Liver (tissue), 10 donors: ENCODE measurements at places on chromosomes 2 and 18. TPM values are rescaled to one million over a fixed set of nuclear protein-coding genes. Genes with fewer than 3 reads are reported as not detected.

The AP1S3 gene
- total RNA-seq, result 3.8 TPM

The TUBA4B gene
- total RNA-seq, result 0.08 TPM

- peak overlapping the region; percentile 88 for H3K27ac ChIP-seq
- no peaks in the 10 kb centered on the region for H3K27me3 ChIP-seq
- DNase-seq, result peak; percentile 43
- peak overlapping the region; percentile 64 for H3K4me3 ChIP-seq
- no peaks in the 10 kb centered on the region for H3K4me1 ChIP-seq
- H3K36me3 ChIP-seq, result peaks cover 2% of the 10 kb centered on the region
Observed at GRCh38 chr2:180980943-180981911, 822 bp downstream of the UBE2E3 start.

GRCh38 chr2:225486236-225486635, 86.7 kb downstream of the NYAP2 start:
- peaks cover 4% of the 10 kb centered on the region for H3K27me3 ChIP-seq
- no peaks in the 10 kb centered on the region for H3K36me3 ChIP-seq
- no peak for DNase-seq
- no peak overlapping the region for H3K27ac ChIP-seq

DNA sequence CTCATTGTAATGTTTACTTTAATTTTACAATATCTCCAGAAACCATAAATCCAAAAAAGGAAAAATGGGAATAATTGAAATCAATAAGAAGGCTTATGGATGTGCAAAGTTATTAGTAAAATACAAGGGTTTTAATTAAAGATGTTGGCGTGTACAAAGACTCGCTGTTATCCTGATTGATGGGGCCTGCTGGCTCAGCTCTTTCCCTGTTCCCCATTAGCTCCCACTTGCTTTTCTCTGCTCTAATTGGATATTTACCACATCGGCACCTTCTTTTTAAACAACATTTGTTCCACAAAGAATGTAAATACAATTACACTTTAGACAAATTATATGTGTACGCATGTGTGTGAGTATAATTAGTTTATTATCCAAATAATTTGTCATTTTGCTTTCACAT, 796.6 kb downstream of the ERBB4 start:
- no peak for DNase-seq
- no peaks in the 10 kb centered on the region for H3K4me1 ChIP-seq
- no peak overlapping the region for H3K4me3 ChIP-seq
- H3K27ac ChIP-seq, result no peak overlapping the region

- H3K4me1 ChIP-seq, result no peaks in the 10 kb centered on the region
- no peak overlapping the region for H3K4me3 ChIP-seq
- H3K27ac ChIP-seq, result no peak overlapping the region
Observed at GRCh38 chr18:28256166-28256565, 79.2 kb upstream of the CDH2 start.

DNA sequence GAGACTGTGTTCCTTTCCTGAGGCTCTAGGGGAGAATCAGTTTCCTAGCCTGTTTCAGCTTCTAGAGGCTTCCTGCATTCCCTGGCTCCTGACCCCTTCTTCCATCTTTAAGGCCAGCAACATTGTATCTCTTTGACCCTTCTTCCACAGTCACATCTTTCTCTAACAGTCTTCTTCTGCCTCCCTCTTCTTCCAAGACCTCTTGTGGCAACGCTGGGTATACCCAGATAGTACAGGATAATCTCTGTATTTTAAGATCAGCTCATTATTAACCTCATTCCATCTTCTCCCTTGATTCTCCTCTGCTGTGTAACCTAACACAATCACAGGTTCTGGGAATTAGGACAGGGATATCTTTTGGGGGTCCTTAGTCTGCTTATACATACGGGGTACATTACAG, 8.9 kb upstream of the MYL12A start:
- H3K27ac ChIP-seq, result no peak overlapping the region
- no peak for DNase-seq

DNA sequence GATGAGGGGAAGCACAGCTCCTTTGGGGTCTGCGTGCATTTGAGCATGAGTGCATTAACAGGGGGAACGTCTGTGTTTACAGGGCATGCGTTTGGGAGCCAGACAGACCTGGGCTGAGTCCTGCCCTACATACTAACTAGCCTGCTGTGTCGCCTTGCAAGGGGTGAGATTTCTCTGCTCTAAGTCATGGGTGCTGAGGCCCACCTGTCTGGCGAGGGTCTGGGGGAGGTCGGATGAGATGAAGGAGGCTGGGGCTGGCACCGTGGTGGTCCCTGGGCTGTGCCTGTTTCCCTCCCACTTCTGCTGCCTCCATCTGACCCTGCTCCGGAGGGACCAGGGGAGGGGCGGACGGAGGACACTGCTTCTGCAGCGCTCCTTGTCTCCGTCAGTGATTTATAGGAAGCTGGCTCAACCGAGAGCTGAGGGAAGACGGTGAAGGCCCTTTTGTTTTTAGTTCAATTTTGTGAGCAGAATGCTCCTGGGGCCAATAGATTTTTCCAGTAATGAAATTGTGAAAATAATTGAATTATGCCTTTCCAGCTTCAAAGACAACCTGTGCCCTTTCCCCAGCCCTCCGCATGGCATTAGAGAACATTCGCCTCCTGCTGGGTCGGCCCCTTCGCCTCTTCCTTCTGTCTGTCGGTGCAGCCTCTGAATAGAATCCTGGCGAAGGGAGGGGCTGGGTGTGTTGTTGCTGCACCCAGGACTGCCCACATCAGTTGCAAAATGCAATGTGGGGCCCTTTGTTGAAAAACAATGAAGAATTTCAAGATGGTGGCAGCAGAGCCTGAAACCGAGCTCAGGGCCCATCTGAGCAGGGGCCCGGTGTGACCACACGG, 49.7 kb downstream of the RRM2 start:
- H3K27me3 ChIP-seq, result no peaks in the 10 kb centered on the region
- H3K36me3 ChIP-seq, result no peaks in the 10 kb centered on the region
- DNase-seq, result no peak
- no peaks in the 10 kb centered on the region for H3K4me1 ChIP-seq
- H3K4me3 ChIP-seq, result no peak overlapping the region

GRCh38 chr2:65278531-65278981, 50.9 kb downstream of the ACTR2 start:
- no peaks in the 10 kb centered on the region for H3K27me3 ChIP-seq
- no peaks in the 10 kb centered on the region for H3K36me3 ChIP-seq

DNA sequence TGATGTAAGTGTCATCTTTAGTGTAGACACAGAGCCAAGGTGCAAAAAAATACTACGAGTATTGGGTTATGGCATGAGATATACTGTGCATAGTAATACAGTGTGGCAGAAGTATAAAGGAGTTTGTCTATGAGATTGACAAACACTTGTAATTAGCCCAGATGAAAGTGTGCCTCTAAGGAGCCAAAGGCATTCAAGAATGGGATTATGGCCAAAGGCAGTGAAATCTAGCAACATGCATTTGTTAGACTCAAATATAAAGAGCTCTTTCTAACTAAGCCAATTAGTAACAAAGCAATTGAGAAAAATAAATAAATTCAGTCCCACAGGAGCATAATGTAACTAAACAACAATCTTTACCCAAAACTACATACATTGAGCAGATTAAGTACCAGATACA, 1761.8 kb downstream of the SUCLG1 start:
- no peak for DNase-seq
- H3K4me3 ChIP-seq, result no peak overlapping the region
- no peaks in the 10 kb centered on the region for H3K4me1 ChIP-seq
- H3K27ac ChIP-seq, result no peak overlapping the region
- H3K27me3 ChIP-seq, result no peaks in the 10 kb centered on the region

- H3K4me3 ChIP-seq, result no peak overlapping the region
- H3K36me3 ChIP-seq, result no peaks in the 10 kb centered on the region
- no peak overlapping the region for H3K27ac ChIP-seq
- no peaks in the 10 kb centered on the region for H3K27me3 ChIP-seq
- peaks cover 22% of the 10 kb centered on the region for H3K4me1 ChIP-seq
Observed at GRCh38 chr2:238308177-238308576, 12.1 kb upstream of the TRAF3IP1 start.

DNA sequence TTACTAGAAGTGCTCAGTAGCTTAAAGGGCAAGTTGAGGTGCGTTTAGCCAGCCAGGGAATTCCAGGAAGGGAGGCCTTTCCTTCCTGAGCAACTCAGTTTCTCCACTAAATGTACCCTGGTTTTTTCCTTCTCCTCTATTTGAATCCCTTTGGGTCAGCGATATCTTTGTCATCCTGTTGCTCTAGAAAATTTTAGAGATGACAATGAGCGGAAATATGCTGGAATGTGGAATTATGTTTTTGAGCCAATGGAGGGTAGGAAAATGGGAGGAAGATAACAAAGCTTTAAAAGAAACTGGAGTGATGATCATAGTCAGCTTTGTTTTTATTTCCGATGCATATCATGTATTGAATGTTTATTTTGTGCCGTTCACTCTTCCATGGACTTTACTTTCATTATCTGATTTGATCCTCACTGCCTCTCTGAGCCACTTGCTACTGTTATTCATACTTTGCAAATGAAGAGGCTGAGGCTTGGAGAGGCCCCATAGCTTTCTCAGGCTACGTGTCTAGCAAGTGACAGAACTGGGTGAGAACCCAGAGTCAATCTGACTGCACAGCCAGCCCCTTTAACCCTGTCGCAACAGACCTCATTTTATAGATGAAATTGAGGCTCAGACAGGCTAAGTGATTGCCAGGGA, 67.3 kb downstream of the NTSR2 start:
- H3K4me3 ChIP-seq, result no peak overlapping the region
- no peak for DNase-seq
- peaks cover 2% of the 10 kb centered on the region for H3K4me1 ChIP-seq

- H3K4me1 ChIP-seq, result no peaks in the 10 kb centered on the region
- H3K36me3 ChIP-seq, result no peaks in the 10 kb centered on the region
- no peak for DNase-seq
- H3K27me3 ChIP-seq, result no peaks in the 10 kb centered on the region
- no peak overlapping the region for H3K4me3 ChIP-seq
- no peak overlapping the region for H3K27ac ChIP-seq
Observed at GRCh38 chr2:143463719-143464118, 334.5 kb downstream of the ARHGAP15 start.

DNA sequence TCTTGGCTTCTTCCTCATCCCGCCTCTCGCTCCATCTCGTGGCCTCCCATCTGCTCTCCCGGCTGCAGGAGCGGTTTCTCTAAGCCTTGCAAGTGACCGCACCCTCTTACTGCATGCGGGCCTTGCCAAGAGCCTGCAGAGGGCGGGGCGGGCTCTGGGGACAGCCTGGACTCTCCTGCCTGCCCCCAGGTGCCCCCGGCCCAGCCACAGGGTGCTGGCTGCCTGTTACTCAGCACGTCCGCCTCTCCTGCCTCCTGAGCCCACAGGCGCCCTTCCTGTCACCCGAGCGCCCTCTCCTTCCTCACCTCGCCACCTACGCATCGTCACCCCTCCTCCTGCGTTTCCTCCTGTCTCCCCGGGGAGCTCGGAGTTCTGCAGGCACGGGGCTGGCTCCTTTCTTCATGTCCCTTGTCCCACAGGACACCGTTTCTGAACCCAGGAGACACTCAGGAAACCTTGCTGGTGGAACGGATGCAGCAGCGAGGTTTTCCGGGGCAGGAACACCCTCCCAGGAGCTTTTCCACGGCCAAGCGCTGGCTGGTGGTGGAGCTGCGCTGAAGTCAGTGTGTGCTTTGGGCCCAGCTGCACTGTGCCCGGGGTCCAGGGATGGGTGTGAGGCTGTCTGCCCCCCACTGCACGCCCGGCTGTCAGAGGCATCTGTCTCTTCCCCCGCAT, 28.5 kb downstream of the HPCAL1 start:
- no peaks in the 10 kb centered on the region for H3K27me3 ChIP-seq
- H3K36me3 ChIP-seq, result no peaks in the 10 kb centered on the region
- peaks cover 12% of the 10 kb centered on the region for H3K4me1 ChIP-seq
- no peak overlapping the region for H3K4me3 ChIP-seq
- no peak for DNase-seq
- H3K27ac ChIP-seq, result peak overlapping the region; percentile 65

- H3K27me3 ChIP-seq, result no peaks in the 10 kb centered on the region
- no peak for DNase-seq
- H3K4me3 ChIP-seq, result no peak overlapping the region
- no peaks in the 10 kb centered on the region for H3K36me3 ChIP-seq
- no peak overlapping the region for H3K27ac ChIP-seq
- no peaks in the 10 kb centered on the region for H3K4me1 ChIP-seq
Observed at GRCh38 chr2:145743011-145743410, 1223.1 kb upstream of the ZEB2 start.

DNA sequence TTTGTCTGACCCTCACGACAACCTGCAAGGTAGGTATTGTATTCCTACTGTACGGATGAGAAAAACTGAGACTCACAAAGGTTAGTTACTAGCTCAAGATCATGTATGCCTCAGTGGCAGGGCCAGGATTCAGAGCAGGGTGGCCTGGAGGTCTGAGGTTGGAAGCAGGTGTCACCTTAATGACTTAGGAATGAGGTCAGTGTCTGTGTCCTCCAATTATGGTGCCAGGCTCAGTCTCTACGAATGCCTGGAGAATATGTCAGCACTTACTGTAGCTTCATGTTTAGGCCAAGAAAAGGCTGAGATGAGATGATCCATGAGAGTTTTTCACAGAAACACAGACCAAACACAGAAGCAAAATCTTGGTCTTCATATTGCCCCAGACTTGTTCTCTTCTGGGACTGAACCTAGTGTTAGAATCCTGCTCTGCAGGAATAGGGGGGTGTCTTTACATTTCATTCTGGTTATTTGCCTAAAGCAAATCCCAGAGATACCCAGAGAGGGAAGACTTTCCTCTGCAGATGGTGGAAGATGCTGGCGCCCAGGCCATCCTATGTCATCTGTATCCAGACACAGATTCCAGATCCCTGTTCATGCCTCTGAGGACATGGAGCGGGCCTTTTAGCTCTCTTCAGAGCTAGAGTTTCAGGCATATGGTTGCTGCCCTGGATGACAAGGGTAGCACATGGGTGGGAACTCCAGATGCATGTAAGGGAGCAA, 16.3 kb upstream of the RAB10 start:
- DNase-seq, result no peak
- no peaks in the 10 kb centered on the region for H3K4me1 ChIP-seq
- H3K36me3 ChIP-seq, result no peaks in the 10 kb centered on the region
- H3K4me3 ChIP-seq, result no peak overlapping the region
- peak overlapping the region; percentile 33 for H3K27ac ChIP-seq

DNA sequence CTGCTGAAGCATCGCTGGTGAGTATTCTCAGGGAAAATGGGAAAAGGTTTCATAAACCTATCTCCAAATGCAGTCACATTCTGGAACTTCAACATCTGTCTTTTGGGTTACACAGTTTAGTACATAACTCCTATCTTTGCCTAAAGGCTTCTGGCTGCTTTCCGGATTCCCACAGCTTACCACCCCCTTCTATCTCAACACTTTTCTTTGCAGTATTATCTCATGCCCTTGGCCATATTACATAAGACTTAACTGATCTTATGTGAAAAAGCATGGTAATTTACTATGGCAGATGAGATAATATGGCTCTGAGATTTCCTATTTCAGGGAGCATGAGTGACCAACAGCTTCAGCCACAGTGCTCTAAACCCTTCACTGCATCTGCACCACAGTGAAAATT, 369.3 kb upstream of the LINC00305 start:
- H3K36me3 ChIP-seq, result no peaks in the 10 kb centered on the region
- H3K4me3 ChIP-seq, result no peak overlapping the region
- DNase-seq, result no peak

DNA sequence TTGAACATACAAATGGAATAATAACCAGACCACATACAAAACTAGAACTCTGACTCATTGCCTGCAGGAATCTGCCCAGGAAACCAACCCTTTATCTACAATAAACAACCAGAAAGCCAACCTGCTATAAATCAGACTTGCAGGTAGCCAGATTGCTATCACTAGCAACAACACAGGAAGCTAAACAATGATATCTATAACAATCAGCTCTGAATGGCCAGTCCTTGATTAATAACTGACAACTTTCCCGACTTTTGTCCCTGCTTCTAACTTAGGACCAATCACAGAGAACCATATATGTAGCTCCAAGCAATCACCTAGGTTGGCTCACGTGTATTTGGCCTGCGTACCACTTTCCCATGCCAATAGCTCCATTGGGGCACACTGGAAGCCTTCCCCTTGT, 470.8 kb downstream of the RIT2 start:
- H3K4me1 ChIP-seq, result peaks cover 1% of the 10 kb centered on the region
- H3K27ac ChIP-seq, result no peak overlapping the region
- H3K4me3 ChIP-seq, result no peak overlapping the region
- no peaks in the 10 kb centered on the region for H3K27me3 ChIP-seq
